IMR-90 (cell line): ENCODE measurements at places on chromosomes 5 and 9. TPM values are rescaled to one million over a fixed set of nuclear protein-coding genes. Genes with fewer than 3 reads are reported as not detected.

The RASEF gene
- polyA plus RNA-seq: 0.05 TPM in 1 of 2 replicates, not detected in the other

DNA sequence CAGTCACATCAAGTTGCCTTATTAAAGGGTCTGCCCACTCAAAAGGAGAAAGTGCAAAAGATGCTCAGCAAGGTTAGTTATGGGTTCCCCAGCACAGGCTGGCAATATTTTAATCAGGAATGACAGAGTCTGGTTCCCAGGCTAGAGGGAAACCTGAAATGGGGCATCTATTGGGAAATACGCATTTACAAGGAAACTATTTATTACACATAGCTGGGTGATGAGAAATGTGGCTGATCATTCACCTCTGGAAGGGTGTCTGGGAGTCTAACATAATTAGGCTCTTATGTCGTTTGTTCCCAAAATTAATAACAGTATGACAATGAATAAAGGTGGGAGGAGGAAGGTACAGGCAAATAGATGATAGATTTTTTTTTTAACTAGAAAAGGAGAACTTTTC is 314.7 kb downstream of the ENC1 start:
- no peak for DNase-seq

- DNase-seq: no peak
These were observed 26.0 kb downstream of the FLT4 start for GRCh38 chr5:180623411-180623834.

- no peak for DNase-seq
These were observed 132.0 kb upstream of the GRHPR start for GRCh38 chr9:37290366-37290939.

- DNase-seq: peak; percentile 28
These were observed 20.8 kb downstream of the RGS3 start for GRCh38 chr9:113484258-113484730.

The HAPLN1 gene
- 0.06 and 0.07 TPM in 2 replicates for polyA plus RNA-seq

GRCh38 chr5:10466446-10467073 is 24.9 kb downstream of the ROPN1L start:
- DNase-seq: no peak

The EQTN gene
- not detected in 2 replicates for polyA plus RNA-seq

- peak; percentile 19 for DNase-seq
These were observed 278.0 kb upstream of the NUDT12 start for GRCh38 chr5:103840600-103840999.

The GFRA3 gene
- not detected in 2 replicates for polyA plus RNA-seq

- peak; percentile 23 for DNase-seq
These were observed 14.9 kb downstream of the IL4 start for GRCh38 chr5:132688536-132689339.

The PCDHA5 gene
- polyA plus RNA-seq: not detected in 2 replicates

DNA sequence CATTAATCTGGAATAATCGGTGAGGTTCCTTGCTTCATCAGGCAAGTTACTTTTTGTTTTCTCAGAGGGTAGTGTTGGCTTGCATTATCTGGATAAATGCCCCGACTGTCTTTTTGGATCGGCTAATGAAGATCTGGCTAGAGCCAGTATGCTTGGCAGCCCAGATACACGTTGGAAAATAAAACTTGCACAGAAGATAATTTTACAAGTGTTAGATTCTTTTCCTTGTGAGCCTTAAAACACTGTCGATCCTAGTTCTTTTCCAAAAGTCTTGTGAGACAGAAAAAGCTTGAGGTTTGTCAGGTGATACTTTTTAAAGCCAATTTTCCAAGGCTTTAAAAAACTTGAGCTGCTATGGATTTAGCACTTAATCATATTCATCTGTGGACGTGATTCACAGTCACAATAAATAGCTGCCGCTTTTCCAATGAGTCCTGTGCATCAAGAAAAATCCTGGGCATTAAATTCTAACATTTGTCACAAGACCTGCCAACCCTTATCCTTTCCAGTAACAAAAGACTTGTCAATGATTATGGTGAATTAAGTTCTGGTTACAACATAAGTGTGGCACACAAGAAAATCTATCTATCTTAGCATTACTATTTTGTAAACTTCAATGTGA is 68.5 kb downstream of the PRLR start:
- DNase-seq: no peak

DNA sequence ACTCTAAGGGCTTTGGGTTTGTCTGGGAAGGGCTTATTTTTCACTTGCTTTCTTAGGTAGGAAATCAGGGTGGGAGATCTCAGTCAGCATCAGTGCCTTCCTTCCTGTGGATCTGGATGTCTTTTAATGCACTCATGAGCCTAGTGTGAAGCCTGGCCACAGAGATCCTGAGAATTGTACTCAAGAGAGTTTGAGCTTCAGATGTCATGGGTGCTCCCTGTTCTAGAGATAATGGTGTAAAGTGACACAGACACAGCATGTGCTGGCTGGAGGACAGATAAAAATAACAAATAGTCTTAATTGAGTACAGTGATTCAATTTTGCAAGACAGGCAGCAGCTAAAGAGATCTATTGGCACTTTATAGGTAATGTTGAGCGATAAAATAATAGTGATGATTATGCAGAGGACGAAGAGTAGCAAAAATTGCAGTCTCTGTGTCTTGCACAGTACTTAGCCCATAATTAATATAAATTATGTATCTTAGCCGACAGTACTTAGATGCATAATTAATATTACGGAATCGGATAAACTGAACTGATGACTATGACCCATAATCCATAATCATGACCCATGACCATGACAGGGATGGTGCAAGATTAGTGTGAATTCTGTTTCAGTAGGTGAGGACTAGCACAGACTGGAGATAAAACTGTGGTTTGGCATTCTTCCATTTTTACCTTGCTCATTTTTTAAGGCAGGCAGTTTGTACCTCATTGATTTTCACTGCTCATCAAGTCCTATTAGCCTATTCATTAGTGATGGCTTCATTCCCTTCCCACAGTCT is 408.7 kb upstream of the PIK3R1 start:
- DNase-seq: no peak

GRCh38 chr5:61349935-61350334 is 17.9 kb downstream of the ZSWIM6 start:
- DNase-seq: no peak

DNA sequence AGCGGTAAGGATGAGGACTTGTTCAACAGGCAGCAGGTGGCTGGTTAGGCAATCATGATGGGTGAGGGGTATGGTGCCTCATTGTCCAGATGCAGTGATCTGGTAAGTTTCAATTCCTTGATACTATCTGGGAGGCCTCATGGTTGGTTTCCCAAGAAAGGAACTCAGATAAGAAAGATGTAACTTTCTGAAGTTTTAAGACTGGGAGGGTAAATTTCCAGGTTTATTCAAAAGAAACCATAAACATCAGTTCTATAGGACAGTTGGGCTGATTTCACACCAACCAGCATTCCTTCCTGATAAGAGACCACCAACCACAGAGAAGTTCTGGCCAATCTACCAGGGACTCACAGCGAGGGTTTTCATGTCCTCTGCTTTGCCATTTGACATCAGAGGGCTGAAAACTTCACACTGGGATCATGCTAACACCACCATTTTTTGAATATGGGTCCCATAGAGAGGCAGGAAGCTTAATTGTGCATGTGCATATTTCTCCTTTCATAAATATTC is 773 bp upstream of the AGGF1 start:
- DNase-seq: no peak

The PAIP2 gene
- 48.8 and 59.5 TPM in 2 replicates for polyA plus RNA-seq

GRCh38 chr9:112080831-112081542 is 94.1 kb downstream of the SUSD1 start:
- no peak for DNase-seq

GRCh38 chr5:42516282-42517042 is 93.2 kb downstream of the GHR start:
- DNase-seq: no peak

The NDOR1 gene
- 10.6 and 14.0 TPM in 2 replicates for polyA plus RNA-seq

DNA sequence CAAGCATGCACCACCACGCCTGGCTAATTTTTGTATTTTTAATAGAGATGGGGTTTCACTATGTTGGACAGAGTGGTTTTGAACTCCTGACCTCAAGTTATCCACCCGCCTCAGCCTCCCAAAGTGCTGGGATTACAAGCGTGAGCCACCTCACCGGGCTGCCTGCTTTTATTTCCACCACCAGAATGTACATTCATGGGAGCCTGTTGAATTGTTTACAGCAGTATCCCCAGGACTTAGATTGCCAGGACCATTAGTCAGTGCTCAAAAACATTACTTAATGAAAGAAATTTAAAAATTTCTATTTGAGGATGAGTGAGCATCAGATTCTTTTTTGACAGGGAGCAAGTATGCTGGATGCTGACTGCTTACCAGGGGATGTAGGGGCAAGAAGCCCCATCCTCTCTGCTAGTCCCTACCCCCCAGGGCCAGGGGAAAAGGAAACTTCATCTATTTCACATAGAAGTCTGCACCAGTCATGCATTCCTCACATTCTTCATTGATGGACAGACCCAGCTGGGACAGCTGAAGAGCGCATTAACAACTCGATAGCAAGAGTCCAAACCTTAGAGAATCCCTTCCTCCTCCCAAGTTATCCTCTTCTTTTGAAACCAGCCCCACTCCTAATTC is 10.3 kb upstream of the RGMB start:
- peak; percentile 93 for DNase-seq

The CSF2 gene
- 0.26 and 0.31 TPM in 2 replicates for polyA plus RNA-seq

- DNase-seq: peak; percentile 97
These were observed 122.3 kb upstream of the RAI14 start for GRCh38 chr5:34533582-34534522.

The PPP3R2 gene
- not detected in 2 replicates for polyA plus RNA-seq
